ENCODE measurements at places on chromosomes 5 and 9. TPM values are rescaled to one million over a fixed set of nuclear protein-coding genes. Genes with fewer than 3 reads are reported as not detected.

Gene IFNA13
- total RNA-seq, result not detected

Gene CDKN2B
- total RNA-seq, result 29.1 TPM

Gene ALG2
- total RNA-seq, result 39.9 TPM

Gene CDH10
- under 0.01 TPM for total RNA-seq

Gene KIF20A
- 104 TPM for total RNA-seq

Gene SLC34A3
- not detected for total RNA-seq

Gene EIF4EBP3
- 3.5 TPM for total RNA-seq

Gene PPP2R2B
- not detected for total RNA-seq

Gene B4GALT1
- total RNA-seq, result 45.8 TPM

Gene TXNDC8
- not detected for total RNA-seq

Gene TMEM267
- total RNA-seq, result 19.6 TPM

Gene TSSK1B
- not detected for total RNA-seq

Gene CER1
- not detected for total RNA-seq

Gene SLC45A2
- not detected for total RNA-seq

Gene ASPN
- total RNA-seq, result 2.1 TPM

Gene SAPCD2
- total RNA-seq, result 17.3 TPM

Gene OGN
- total RNA-seq, result under 0.01 TPM

Gene ADCY2
- total RNA-seq, result not detected

Gene GABRA6
- not detected for total RNA-seq

Gene ZNF608
- 0.18 TPM for total RNA-seq

Gene FGD3
- not detected for total RNA-seq

Gene SLC30A5
- 50.5 TPM for total RNA-seq

Gene LEAP2
- not detected for total RNA-seq

Gene KCTD16
- total RNA-seq, result 0.18 TPM

All from myometrial cell (primary cell).